Type B pancreatic cell (in vitro differentiated cells): ENCODE measurements at places on chromosomes 2 and 18. TPM values are rescaled to one million over a fixed set of nuclear protein-coding genes. Genes with fewer than 3 reads are reported as not detected.

GRCh38 chr18:64717026-64717425 is 568.1 kb upstream of the LINC00305 start:
- H3K4me1 ChIP-seq, result peaks cover 4% of the 10 kb centered on the region
- H3K36me3 ChIP-seq, result no peaks in the 10 kb centered on the region
- no peak overlapping the region for H3K27ac ChIP-seq
- H3K4me3 ChIP-seq, result no peak overlapping the region
- no peaks in the 10 kb centered on the region for H3K27me3 ChIP-seq
- no peak for DNase-seq

GRCh38 chr2:227366769-227367426 is 12.2 kb downstream of the TM4SF20 start:
- H3K27me3 ChIP-seq, result no peaks in the 10 kb centered on the region
- no peak overlapping the region for H3K4me3 ChIP-seq
- no peaks in the 10 kb centered on the region for H3K4me1 ChIP-seq
- no peak for DNase-seq
- no peaks in the 10 kb centered on the region for H3K36me3 ChIP-seq

Gene DSEL
- total RNA-seq, result 6.2 and 6.9 TPM in 2 replicates

GRCh38 chr2:237540823-237541222 is 25.6 kb upstream of the PRLH start:
- H3K4me1 ChIP-seq, result peaks cover 9% of the 10 kb centered on the region
- peaks cover 3% of the 10 kb centered on the region for H3K36me3 ChIP-seq
- H3K27me3 ChIP-seq, result no peaks in the 10 kb centered on the region
- DNase-seq, result no peak
- no peak overlapping the region for H3K27ac ChIP-seq
- no peak overlapping the region for H3K4me3 ChIP-seq
